ENCODE measurements at places on chromosomes 13 and 19.
A peak's percentile ranks its signal among the peaks of the same experiment; 100 is the strongest.

DNA sequence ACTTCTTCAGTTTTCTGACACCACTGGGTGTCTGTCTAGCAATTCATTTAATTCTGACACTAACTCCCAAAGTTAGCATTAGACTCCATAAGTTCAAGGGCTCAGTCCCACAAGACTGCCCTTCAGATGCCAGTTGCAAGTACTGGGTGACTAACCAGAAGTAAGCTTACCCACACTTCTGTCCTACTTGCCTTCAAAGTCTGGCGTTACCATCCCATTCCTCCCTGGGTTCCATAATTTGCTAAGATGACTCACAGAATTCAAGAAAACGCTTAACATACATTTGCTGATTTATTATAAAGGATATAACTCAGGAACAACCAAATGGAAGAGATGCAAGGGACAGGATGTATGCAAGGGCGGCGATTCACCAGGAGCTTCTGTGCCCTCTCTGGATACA lies 45.5 kb upstream of the NPAS1 start:
- no peaks in the 10 kb centered on the region for H3K4me1 ChIP-seq
- no peaks in the 10 kb centered on the region for H3K27me3 ChIP-seq
- peaks cover 7% of the 10 kb centered on the region for H3K36me3 ChIP-seq
- H3K4me3 ChIP-seq, result no peak overlapping the region
- DNase-seq, result no peak

- no peak overlapping the region for H3K4me3 ChIP-seq
- no peak overlapping the region for H3K27ac ChIP-seq
- H3K27me3 ChIP-seq, result peaks cover 28% of the 10 kb centered on the region
- no peaks in the 10 kb centered on the region for H3K36me3 ChIP-seq
Measured at GRCh38 chr19:50663482-50663790, 14.2 kb downstream of the C19orf81 start.

DNA sequence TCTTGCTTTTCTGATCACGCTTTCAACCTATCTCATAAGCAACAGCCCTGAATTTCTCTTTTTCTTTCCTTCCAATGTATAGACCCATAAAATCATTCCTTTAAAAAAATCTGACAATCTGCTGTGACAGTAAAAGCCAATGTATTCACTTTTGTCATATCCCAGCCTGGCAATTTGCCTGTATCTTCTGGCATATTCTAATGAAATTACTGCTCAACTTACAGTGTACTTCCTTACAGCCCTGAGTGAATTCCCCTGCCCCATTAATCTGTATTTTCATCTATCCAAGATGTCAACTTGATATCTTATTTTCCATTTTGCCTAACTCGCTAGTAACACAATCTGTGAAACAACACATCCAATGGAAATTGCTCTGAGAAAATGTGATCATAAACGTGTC lies 18.0 kb upstream of the SERP2 start:
- H3K36me3 ChIP-seq, result no peaks in the 10 kb centered on the region
- H3K4me1 ChIP-seq, result no peaks in the 10 kb centered on the region
- H3K27ac ChIP-seq, result no peak overlapping the region
- no peak for DNase-seq
- H3K4me3 ChIP-seq, result no peak overlapping the region

GRCh38 chr19:49020931-49021895 lies 2.9 kb downstream of the CGB3 start:
- no peaks in the 10 kb centered on the region for H3K27me3 ChIP-seq
- DNase-seq, result no peak
- H3K36me3 ChIP-seq, result no peaks in the 10 kb centered on the region
- no peak overlapping the region for H3K4me3 ChIP-seq
- peaks cover 13% of the 10 kb centered on the region for H3K4me1 ChIP-seq

DNA sequence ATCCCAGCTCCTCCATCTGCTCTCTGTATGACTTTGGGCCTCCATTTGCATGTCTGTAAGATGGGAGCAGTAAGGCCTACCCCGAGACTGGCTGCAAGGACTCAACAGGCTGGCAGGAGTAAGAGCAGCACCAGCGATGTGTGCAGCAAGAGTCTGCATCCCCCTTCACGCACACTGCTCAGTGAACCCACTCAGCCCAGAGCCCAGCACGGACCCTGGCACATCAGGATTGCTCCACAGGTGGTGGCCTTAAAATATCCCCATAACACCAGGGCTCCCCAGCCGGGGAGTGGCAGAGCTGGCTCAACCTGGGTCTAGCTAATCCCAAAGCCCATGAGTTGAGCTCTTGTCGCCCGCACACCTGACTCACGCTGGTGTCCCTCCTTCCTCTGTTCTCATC lies 23.4 kb downstream of the VRK3 start:
- H3K36me3 ChIP-seq, result peaks cover 80% of the 10 kb centered on the region
- no peaks in the 10 kb centered on the region for H3K27me3 ChIP-seq
- H3K4me3 ChIP-seq, result no peak overlapping the region
- no peak for DNase-seq

GRCh38 chr13:22111961-22112360 lies 441.1 kb downstream of the FGF9 start:
- H3K4me3 ChIP-seq, result no peak overlapping the region
- H3K27ac ChIP-seq, result no peak overlapping the region
- no peaks in the 10 kb centered on the region for H3K27me3 ChIP-seq
- peaks cover 9% of the 10 kb centered on the region for H3K4me1 ChIP-seq
- no peak for DNase-seq

DNA sequence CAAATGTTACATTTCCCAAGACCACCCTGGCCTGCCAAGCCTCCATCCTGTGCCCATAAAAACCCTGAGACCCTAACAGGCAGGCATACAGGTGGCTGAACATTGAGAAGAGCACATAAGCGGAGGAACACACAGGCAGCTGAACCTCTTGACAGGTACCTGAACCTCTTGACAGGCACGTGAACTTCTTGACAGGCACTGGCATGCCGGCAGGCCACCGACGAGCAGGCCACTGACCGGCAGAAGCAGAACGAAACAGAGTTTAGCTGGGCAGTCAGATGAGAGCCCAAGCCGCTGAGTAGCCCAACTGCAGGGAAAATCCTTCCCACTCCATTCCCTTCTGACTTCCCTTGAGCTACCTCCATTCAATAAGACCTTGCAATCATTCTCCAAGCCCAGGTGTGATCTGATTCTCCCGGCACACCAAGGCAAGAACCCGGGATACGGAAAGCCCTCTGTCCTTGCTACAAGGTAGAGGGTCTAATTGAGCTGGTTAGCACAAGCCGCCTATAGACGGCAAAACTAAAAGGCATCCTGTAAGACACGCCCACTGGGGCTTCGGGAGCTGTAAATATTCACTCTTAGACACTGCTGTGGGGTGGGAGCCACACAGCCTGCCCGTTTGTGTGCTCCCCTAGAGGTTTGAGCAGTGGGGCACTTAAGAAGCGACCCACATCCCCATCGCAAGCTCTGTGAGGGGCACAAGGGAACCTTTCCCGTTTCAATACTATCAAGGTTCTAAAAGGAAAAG lies 2613.9 kb upstream of the PCDH20 start:
- H3K4me3 ChIP-seq, result no peak overlapping the region
- no peaks in the 10 kb centered on the region for H3K27me3 ChIP-seq
- no peak for DNase-seq
- H3K36me3 ChIP-seq, result no peaks in the 10 kb centered on the region
- H3K27ac ChIP-seq, result no peak overlapping the region

- H3K4me1 ChIP-seq, result no peaks in the 10 kb centered on the region
- no peak overlapping the region for H3K4me3 ChIP-seq
- DNase-seq, result no peak
- no peaks in the 10 kb centered on the region for H3K27me3 ChIP-seq
Measured at GRCh38 chr13:34808649-34809048, 133.4 kb upstream of the NBEA start.

GRCh38 chr13:35763782-35764123 lies 287.3 kb upstream of the MAB21L1 start:
- no peaks in the 10 kb centered on the region for H3K36me3 ChIP-seq
- no peak for DNase-seq
- H3K4me1 ChIP-seq, result no peaks in the 10 kb centered on the region
- H3K27me3 ChIP-seq, result no peaks in the 10 kb centered on the region

- peak; percentile 18 for DNase-seq
- H3K27ac ChIP-seq, result no peak overlapping the region
- no peaks in the 10 kb centered on the region for H3K4me1 ChIP-seq
- H3K36me3 ChIP-seq, result no peaks in the 10 kb centered on the region
- peak overlapping the region; percentile 83 for H3K4me3 ChIP-seq
Measured at GRCh38 chr13:95300625-95301182, 547 bp downstream of the ABCC4 start.

GRCh38 chr13:31756346-31756745 lies 17.0 kb downstream of the RXFP2 start:
- H3K27me3 ChIP-seq, result no peaks in the 10 kb centered on the region
- H3K4me1 ChIP-seq, result no peaks in the 10 kb centered on the region
- H3K4me3 ChIP-seq, result no peak overlapping the region
- no peaks in the 10 kb centered on the region for H3K36me3 ChIP-seq
